ENCODE measurements at places on chromosomes 16 and 17.
A peak's percentile ranks its signal among the peaks of the same experiment; 100 is the strongest.

DNA sequence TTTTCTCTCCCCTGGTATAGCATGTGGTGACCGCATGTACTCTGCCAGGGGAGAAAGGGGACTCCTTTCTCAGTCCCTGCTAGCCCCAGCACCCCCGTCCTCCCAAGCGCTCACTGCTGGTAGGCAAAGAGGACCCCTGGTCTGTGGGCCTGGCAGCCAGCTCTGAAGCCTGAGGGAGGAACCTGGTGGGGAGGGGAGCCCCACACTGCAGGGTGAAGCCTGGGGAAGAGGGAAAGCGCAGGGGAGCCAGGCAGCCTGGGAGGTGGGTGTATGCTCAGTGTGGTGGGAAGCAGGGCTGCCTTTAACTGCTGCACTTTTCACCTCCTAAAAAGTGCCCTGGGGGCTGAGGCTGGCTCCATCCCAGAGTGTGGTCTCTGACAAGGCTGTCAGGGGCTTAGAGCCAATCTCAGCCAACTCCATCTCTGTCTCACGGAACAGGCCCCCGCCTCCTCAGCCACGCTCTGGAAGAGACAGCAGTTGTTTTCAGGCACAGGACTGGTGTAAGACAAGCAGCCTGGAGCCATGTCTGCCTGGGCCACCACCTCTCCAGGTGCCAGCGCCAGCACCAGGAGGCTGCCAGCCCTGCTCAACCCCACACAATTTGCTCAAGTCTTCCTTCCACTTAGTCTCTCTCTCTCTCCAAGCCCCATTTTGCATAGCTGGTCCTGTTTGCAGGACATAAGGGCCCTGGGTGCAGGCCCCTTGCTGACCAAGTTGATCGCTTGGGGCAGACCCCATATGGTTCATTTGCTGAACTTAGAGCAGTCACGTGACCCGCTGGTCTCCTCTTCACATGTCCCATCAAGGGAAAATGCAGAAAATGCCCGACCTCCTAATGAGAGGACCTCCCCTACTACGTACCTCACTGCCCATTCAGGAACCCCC, 14.7 kb upstream of the TBX2 start:
- no peak for DNase-seq

GRCh38 chr17:37699285-37699973, 45.4 kb downstream of the HNF1B start:
- no peak for DNase-seq

DNA sequence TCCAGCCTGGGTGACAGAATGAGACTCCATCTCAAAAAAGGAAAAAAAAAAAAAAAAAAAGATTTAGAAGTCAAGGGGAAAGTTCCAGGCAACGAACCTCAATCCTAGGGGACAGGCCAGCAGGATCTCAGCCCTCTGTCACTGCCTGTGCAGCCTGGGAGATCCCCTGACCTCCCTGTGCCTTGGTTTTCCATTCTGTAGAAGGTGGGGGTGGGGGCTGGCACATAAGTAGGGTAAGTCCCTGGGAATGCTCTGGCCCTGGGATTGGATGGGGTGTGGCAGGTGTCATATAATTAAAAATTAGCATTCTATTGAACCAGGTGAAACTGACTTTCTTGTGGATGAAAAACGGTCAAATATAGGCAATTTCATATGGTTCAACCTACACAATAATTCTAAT, 90.5 kb downstream of the C16orf78 start:
- DNase-seq = no peak

DNA sequence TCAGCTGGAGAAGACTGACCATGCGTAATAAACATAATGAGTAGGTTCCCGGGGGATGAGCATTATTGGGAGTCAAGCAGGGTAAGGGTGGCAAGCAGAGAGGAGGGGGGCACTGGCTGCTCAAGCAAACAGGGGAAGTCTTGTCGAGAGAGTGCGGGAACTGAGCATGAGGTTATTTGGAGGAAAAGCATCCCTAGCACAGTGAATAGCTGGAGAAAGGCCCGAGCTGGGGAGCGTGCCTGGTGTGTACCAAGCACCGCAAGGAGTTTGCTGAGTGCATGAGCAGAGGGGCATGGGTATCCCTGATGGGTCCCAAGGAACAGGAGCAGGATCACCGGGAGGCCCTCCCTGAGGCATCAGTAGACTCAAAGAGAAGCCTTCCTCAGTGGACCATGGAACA, 17.2 kb downstream of the CYTH1 start:
- no peak for DNase-seq

DNA sequence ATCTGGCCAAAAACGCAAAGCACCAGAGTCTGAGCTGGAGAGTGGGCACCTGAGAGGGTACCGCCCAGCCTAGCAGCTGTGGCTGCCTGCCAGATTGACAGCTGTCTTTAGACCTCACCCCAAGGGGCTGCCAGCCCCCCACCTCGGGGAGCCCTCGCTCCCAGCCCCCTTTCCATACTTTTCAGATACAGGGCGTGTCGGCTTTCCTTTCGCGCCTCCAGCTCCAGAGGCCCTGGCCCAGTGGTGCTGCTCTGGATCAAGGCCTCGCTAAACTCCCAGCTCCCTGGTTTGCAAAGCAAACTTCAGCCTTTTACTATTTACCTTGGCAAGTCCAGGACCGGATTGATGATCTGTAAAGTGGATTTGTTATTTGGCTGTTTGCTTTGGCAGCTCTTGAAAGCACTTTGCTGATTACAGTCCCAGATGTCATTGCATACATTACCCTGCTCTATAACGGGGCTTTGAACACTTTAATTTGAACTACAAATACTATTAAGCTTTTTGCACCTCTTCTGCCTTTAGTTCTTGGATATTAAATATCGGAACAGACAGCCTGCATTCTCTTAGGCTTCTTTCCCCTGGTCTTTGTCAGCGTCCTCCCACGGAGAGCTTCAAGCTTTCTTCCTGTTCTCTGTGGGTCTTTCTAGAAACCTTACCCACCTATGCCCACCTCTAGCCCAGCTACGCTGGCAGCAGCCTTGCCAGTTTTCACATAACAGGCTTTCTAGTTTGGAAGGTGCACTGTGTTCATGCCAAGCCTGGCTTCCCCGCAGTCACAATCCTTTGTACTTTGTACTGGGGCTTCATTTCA, 63.6 kb upstream of the TBX2 start:
- no peak for DNase-seq

GRCh38 chr17:178292-179065, 3.0 kb downstream of the DOC2B start:
- no peak for DNase-seq

- DNase-seq = no peak
These were observed 10.3 kb upstream of the RPL38 start for GRCh38 chr17:74192950-74193781.

DNA sequence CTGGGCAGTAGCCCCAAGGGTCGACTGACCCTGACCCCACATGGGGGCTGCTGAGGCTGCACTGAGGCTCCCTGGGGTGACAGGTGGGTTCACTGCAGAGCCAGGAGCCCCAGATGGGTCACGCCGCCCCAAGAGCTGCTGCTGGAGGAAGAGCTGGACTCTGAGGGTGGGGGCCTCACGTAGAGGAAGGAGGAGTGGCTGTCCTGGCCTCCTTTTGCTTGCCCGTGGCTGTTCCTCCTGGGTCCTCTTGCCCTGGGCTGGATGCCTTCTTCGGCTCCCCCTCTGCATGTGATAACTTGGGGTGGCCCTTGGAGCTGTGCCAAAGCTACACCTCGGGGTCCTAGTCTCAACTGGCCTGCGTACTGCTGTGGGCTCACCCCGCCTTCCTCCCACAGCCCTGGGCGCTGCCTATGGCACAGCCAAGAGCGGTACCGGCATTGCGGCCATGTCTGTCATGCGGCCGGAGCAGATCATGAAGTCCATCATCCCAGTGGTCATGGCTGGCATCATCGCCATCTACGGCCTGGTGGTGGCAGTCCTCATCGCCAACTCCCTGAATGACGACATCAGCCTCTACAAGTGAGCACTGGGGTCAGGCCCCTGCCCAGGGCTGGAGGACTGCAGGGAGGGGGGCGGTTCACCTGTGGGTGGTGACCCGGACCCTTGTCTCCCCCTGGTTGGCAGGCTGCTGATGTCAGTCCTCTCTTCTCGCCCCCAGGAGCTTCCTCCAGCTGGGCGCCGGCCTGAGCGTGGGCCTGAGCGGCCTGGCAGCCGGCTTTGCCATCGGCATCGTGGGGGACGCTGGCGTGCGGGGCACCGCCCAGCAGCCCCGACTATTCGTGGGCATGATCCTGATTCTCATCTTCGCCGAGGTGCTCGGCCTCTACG, 1.1 kb upstream of the AMDHD2 start:
- no peak for DNase-seq

GRCh38 chr16:88338896-88339295, 43.9 kb upstream of the ZNF469 start:
- DNase-seq = no peak

GRCh38 chr16:68064791-68065365, 20.3 kb upstream of the NFATC3 start:
- DNase-seq = peak; percentile 68

- peak; percentile 46 for DNase-seq
These were observed 13.0 kb upstream of the SPNS3 start for GRCh38 chr17:4420692-4421131.

DNA sequence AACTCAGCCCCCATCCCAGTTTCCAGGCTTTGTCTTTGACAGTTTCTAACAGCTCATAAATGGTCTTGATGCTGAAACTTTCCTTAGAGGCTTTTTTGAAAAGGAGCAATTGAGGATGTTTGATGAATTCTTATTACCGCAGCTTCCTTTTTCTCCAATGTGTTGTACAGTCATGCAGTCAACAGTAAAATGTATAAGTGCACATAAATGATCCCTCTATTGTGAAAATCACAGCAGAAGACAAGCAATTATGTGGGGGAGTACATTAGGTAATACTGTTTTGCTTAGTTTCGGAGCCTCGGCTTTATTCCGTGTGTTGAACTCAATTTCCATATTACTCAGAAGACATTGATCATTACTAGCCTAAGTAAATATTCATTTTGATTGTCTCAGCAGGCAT, 673.7 kb downstream of the CDH8 start:
- DNase-seq = no peak

DNA sequence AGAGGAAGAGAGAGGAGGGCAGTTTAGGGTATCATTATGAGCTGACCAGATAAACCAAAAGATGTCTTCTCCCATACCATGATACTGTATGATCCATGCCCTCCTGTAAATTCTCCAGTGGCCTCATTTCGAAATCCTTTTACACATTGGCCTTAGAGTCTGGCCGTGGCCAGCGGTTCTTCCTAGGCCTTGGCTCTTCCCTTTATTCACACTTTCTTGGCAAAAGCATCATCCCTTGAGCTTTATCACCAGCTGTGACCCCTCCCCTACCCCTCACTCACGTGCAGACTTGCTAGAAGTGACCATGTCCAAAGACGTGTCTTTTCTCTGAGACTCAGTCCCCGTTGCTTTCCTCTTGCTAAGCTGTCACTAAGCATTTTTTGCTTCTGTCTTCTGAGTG, 22.8 kb downstream of the KATNIP start:
- no peak for DNase-seq

DNA sequence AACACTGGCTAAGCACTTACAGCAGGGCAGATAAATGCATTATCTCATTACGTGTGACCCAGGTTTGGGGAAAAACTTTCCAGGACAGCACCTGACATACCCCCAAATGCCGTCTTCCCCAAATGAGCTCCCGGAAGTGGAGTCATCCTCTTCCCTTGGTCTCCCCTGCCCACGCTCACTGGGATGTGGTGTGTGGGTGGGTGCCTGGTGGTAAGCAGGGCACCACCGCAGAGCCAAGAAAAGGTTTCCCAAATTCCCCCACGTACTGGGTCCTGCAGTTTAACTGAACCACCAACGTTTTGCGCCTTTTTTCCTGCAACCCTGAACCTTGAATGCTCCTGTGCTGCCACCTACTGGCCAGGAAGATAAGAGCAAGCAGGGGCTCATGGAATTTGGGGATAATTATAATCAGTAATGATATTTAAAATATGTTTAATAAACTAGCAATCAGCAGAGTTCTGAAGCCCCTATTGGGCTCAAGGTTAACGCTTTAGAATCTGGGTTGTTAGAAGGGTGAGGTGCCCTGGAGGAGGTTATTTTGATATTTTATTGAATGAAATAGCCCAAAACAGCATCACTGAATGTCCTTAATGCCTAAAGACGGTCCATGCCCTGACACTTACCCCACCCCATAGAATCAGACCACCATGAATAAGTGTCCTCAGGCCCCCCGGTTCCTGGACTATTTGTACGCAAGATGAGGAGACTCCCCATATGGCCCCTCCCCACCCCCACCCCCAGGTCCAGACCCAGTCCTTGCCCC, 8.0 kb downstream of the SPPL2C start:
- peak; percentile 30 for DNase-seq

DNA sequence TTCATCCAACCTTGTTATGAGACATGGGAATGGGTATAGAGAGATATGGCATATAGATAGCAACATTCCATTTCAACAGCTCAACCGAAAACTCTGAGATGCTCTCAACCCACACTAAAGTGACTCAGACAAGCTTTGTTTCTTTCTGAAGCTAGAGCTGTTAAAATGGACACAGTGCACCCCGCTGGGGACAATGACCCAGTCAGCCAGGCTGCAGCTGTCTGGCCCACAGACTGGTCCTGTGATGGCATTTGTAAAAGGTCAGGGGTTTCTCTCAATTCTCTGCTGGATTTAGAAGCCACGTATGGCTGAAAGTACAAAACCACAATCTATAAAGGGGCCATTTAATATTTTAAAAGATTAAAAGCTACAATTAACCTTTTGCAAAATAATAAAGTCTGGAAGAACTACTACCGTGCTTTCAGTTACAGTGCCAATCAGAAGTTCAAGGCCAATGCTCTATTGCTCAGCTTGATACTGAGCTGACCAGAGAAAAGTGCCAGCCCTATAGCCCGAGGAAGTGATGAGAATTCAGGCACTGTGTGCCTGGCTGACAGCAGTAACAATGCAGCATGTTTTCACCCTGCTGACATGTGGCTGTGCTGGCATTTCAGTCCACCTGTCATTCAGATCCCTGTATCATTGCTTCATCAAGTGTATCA, 60.2 kb downstream of the TEX2 start:
- no peak for DNase-seq

GRCh38 chr17:27381007-27381501, 75.2 kb upstream of the KSR1 start:
- DNase-seq = peak; percentile 76

Data from stimulated activated CD4-positive, alpha-beta T cell treated with anti-CD3 and anti-CD28 coated beads, Interleukin-15, amount 100 ng/mL, for 48 hours (primary cell).